ENCODE measurements at places on chromosomes 4 and X.

GRCh38 chr4:53659112-53659511 lies 67.8 kb upstream of the LNX1 start:
- DNase-seq, result no peak

DNA sequence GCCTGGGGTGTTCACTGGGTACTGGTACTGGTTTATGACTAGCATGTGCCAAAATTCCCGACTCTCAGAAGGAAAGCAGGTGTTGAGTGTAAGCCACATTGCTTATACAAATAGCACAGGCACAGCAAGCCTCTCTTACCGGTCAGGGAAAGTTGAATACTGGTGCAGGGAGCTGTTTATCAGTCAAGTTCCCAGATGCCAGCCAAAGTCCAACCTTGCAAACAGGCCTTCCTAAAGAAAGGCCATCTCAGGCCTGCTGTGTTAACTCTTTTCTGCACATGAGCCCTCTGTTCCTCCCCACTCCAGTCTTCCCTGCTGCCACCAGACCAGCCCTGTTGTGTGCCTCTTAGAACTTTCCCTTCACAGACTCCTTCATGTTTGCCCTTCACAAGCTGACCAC lies 34.2 kb downstream of the PKD2 start:
- no peak for DNase-seq

GRCh38 chrX:15601932-15602331 lies 1.2 kb upstream of the ACE2 start:
- DNase-seq, result no peak

- no peak for DNase-seq
Observed at GRCh38 chr4:186948361-186949242, 224.9 kb upstream of the FAT1 start.

DNA sequence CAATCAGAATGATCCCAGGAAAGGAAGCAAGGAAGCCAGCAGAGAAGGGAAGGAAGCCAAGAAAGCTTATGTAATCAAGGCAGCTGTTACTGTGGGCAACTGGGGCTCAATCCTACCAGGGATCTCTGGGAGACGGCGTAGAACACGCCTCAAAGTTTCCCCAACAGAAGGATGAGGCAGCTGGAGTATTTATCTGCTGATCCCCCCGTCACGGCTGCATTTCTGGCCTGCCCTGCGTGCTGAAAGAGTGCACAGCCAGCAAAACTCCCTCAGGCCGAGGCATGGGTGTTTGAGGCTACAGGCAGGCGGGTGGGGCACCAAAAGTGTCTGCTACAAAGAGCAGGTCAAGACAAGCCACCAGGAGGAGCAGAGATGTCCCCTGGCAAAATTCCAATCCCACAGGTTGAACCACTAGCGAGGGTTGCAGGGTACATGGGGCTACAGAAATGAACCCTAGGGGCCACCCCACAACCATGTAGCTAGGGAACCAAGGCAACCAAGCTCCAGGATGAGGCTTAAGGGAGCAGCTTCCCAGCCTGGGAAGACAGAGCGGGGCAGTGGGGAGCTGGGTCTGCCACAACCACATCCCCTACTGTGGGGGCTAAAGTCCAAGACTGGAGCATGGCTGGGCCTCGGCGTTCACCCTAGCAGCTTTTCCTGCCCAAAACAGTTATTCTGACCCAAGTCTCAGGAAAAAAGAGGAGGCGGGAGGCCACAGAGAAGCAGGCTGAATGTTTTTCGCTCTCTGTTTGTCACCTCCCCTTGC lies 113.4 kb downstream of the BCOR start:
- DNase-seq, result no peak

- no peak for DNase-seq
Observed at GRCh38 chr4:184284742-184285141, 67.1 kb upstream of the ENPP6 start.

- DNase-seq, result no peak
Observed at GRCh38 chr4:172652369-172652768, 516.2 kb upstream of the GALNT7 start.

- DNase-seq, result peak; percentile 48
Observed at GRCh38 chrX:40262157-40263013, 164.6 kb upstream of the BCOR start.

DNA sequence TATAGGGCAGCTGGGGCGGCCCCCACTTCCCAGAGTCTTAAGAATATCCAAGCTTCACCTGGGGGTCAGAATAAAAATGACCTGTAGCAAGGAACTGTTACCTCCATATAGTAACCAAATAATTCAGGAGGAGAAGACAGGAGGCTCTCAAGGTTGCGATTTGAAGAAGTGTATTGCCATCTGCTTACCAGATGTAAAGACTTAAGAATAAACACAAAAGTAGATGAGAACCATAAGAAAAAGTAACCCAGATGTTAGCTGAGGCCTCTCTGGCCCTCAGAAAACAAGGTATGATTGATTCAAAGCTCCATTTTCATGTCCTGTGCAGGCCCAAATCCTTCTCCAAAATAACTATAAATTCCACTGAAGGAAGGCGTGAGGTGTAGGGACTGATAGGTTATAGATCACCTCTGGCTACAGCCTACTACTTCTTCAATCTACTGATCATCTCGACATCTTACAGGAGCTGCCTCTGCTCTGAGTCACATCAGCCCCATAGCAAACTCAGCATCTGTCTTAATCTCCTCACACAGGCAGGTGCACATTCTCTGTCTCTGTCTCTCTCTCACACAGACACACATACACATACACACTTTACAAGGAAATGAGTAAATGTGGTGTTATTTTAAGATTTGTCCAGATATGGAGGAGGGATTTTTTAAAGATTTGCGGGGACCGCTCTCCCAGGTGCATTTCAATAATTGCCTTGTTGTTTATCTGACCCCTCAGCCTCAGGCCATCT lies 193.9 kb upstream of the EDNRA start:
- no peak for DNase-seq

GRCh38 chr4:8732092-8732491 lies 139.5 kb downstream of the CPZ start:
- DNase-seq, result no peak

DNA sequence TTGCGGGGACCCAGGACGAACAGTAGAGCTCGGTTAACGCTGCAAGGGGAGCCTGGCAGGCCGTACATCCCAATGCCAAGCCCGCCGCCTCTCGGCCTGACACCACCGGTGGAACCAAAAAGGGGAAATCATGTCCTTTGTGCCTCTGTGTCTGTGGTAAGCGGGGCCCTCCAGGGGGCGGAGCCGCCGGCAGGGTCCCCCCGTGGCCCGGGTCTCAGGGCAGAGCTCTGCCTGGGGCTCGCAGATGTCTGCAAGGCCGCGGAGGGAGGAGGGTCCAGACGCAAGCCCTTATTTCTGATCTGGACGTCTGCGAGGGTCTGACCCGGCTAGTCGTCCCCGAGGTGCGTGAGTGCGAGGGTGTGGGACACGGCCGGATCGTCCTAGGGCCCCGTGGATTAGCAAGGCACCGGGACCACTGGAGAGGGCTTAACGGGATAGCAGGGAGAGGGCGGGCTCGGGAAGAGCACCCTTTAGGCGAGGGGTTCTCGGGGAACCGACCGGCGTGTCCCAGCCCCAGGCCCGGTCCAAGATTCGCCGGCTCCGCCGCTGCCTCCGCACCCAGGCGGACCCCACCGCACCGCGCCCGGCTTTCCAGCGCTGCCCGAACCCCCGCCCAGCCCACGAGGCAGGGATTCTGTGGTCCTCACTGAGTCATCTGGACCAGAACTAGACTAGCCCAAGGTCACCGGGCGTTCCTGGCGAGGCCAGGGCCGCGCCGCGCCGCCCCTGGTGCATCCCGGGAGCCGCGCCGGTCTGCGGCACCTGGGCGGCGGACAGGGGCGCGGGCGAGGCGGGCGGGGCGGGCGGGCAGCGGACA lies 863 bp upstream of the FAM193A start:
- DNase-seq, result peak; percentile 49

- DNase-seq, result no peak
Observed at GRCh38 chr4:101306225-101306624, 41.1 kb downstream of the PPP3CA start.

DNA sequence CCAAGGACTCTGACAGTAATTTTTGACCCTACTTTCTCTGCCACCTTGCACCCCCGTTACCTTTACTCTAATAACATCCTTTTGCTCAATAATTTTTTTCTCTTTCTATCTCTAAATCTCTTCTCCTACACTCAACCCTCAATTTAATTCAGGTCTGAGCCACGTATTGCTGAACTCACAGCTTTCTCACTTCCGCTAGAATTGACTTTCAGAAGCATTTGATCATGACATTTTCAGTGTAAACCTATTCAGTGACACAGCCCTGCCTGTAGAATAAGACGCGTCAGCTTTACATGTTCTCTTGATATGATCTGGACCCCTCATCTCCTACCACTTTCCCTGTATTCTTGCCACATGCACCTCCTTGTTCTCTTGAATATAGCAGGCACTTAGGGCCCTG lies 439.5 kb upstream of the MAGEB2 start:
- DNase-seq, result no peak

- no peak for DNase-seq
Observed at GRCh38 chrX:65993915-65994460, 45.9 kb downstream of the VSIG4 start.

- DNase-seq, result no peak
Observed at GRCh38 chr4:67571975-67572374, 13.4 kb downstream of the STAP1 start.

GRCh38 chrX:110414679-110415439 lies 56.2 kb downstream of the RTL9 start:
- DNase-seq, result no peak

GRCh38 chrX:153926858-153927671 lies 1.0 kb upstream of the ARHGAP4 start:
- DNase-seq, result peak; percentile 72

GRCh38 chrX:150062292-150063137 lies 124.2 kb upstream of the EOLA2 start:
- DNase-seq, result peak; percentile 51

DNA sequence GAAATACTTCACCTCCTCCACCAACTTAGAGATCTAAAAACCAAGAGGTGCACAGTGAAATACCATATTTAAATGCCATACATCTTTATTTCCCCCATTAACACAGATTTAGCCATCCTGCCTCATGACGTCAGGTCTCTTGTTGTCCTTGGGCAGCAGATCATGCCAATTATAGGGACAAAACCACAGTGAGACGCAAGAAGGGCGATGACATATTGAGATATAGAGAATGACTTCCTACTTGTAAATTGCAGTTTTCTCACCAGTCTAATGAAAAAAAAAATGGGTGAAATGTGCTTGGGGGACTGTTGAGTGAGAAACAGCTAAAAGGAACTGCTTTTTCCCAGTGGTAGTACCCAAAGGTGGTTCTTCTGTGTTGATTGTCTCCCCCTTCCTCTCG lies 24.3 kb downstream of the RS1 start:
- DNase-seq, result no peak

Measured in dermis blood vessel endothelial cell (primary cell).